ENCODE measurements at places on chromosomes 6 and 20. TPM values are rescaled to one million over a fixed set of nuclear protein-coding genes. Genes with fewer than 3 reads are reported as not detected.

Gene BHLHE23
- not detected for total RNA-seq

Gene RAMACL
- total RNA-seq: 3.4 TPM

Gene ARFGAP1
- 46.8 TPM for total RNA-seq

Gene VSX1
- total RNA-seq: not detected

Gene ZBTB46
- total RNA-seq: 67.1 TPM

Gene VGLL2
- total RNA-seq: not detected

Gene NKX2-4
- total RNA-seq: not detected

Gene TRAPPC3L
- under 0.01 TPM for total RNA-seq

Gene PRND
- 1.9 TPM for total RNA-seq

GRCh38 chr6:133184798-133185372 is 56.3 kb upstream of the EYA4 start:
- peak; percentile 19 for DNase-seq

DNA sequence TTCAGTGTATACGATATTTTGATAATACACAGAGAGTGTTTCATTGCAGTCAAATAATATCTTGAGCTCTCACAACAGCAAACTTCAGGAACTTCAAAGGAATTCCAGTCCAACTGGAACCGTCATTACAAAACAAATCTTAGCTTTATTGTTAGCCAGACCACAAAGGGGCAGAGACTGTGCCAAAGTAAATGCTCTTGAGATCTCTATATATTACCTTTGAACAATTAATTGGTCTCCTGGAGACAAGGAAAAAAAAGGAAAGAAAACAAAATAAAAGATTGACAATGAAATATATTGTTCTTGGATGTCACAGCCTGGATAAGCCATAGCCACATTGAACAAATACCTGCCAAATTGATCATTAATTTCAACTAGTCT is 70.0 kb downstream of the FOXC1 start:
- DNase-seq: peak; percentile 30

GRCh38 chr6:122775975-122776374 is 3.5 kb upstream of the FABP7 start:
- no peak for DNase-seq

GRCh38 chr6:151702851-151703658 is 104.4 kb upstream of the ESR1 start:
- no peak for DNase-seq

DNA sequence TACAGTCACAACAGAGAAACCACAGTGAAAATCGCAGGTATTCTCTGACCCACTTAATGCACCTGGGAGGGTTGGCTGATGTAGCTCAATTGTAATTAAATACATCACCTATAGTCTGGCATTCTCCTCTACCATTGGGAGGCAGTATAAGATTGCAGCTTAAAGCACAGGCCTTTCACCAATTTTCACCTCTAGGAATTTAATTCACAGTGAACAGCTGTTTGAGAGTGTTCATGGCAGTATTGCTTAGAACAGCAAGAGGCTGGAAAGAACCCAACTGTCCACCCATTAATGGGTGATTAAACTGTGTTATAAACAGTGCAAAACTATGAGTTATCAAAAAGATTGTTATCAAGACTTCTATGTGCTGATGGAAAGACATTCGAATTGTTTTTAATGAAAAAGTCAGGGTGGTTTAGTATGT is 2.0 kb downstream of the EDEM2 start:
- DNase-seq: peak; percentile 79

DNA sequence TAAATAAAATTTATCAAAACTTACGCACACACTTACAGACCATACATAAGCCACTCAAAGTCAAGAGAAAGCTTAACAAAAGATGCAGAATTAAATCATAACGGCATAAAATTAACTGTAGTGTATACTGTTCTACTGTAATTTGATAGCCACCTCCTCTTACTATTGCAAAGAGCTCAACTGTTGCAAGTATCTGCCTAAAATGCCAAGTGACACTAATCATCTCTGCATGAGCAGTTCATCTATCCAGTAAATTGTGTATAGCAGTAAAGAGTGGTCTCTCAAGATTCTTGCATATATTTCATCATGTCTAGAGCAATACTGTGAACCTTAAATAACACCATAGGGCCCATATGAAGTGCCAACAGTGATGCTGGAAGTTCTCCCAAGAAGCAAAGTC is 12.3 kb downstream of the OR2H2 start:
- no peak for DNase-seq

GRCh38 chr20:33568378-33568777 is 78.5 kb downstream of the CBFA2T2 start:
- DNase-seq: peak; percentile 45

- DNase-seq: no peak
Measured at GRCh38 chr20:47456952-47457724, 44.5 kb upstream of the NCOA3 start.

- peak; percentile 76 for DNase-seq
Measured at GRCh38 chr20:48523191-48523995, 304.4 kb downstream of the PREX1 start.

GRCh38 chr20:33811776-33812151 is 616 bp downstream of the CHMP4B start:
- DNase-seq: no peak

DNA sequence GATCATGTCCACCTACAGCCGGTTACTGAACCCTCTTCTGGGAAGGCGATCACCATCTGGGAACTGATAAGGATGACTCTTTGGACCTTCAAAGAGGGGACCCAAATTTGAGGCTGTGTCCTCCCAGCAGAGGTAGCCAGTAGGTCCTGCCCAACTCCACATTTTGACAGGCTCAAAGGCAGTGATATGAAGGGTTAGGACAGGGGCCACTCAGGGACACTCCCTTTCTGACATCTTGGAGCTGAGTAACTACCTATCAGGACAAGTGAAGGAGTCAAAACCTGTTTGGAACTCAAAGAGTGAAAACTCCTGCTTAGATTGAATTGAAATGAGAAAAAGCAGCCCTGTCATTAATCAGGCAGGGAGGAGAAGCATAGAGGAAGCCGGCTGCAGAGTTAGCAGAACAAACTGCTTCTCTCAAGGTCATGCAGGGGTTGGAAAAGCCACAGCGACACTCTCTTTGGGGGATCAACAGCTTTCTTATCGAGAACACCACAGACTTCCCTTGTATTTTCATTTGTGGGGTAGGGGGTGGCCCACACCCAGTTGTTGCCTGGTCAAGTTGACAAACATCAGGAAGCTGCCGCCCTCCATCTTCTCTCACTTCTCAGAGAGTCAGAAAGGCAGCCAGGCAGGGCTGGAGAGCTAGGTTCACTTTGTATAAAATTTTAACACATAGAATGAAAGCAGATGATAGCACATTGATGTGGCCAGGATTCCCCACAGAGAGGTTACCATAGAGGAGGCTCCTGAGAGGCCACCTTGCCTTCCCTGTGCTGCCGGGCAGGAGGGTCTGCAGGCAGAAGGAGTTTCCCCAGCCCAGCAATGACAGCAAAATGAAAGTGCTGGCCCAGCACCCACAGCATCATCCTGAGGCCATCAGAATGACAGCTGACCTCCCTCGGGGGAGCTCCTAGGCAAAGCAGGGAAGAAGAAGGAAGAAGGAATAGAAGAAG is 47.6 kb downstream of the AGPAT4 start:
- DNase-seq: no peak

GRCh38 chr20:63331741-63332400 is 29.3 kb downstream of the CHRNA4 start:
- DNase-seq: no peak

Measured in dermis microvascular lymphatic vessel endothelial cell (primary cell).